ENCODE measurements at places on chromosomes 5 and 9.
A peak's percentile ranks its signal among the peaks of the same experiment; 100 is the strongest.

- no peak for DNase-seq
Measured at GRCh38 chr9:129138476-129139232, 27.4 kb downstream of the PTPA start.

DNA sequence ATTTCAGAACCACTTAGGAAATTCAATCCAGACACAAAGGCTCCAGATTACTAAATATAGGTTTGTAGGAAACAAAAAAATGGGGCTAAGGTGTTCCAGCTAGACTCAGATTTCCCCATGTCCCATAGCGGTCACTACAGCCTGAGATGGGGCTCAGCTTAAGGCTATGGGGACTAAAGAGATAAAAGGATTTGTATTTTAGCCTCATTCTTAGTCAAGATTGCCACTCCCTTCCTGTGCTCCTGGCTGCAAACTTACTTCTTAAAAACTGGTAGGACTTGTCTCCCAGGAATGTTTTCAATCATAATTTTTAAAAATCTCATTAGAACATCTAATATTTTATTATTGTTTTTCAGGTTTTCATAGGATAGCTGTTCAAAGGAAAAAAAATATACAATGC, 253.8 kb upstream of the DAB2 start:
- DNase-seq: no peak

GRCh38 chr9:81737871-81738507, 48.6 kb upstream of the TLE1 start:
- peak; percentile 62 for DNase-seq

DNA sequence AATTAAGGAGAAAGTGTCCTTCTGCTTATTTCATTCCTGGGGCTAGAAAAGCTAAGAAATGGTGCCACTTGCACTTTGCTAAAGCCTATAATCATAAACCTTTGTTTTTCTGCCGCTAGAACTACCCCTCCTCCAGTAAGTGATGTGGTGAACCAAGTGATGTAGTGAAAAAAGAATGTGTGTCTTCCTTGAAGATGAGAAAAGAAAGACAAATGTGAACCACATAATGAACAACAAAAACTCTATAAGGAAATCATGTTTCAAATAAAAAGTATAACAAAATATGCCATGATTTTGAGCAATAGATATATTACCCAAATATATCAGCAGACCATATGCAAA, 179.0 kb upstream of the SGCD start:
- DNase-seq: no peak

GRCh38 chr5:58937031-58937681, 354.3 kb downstream of the RAB3C start:
- DNase-seq: no peak

DNA sequence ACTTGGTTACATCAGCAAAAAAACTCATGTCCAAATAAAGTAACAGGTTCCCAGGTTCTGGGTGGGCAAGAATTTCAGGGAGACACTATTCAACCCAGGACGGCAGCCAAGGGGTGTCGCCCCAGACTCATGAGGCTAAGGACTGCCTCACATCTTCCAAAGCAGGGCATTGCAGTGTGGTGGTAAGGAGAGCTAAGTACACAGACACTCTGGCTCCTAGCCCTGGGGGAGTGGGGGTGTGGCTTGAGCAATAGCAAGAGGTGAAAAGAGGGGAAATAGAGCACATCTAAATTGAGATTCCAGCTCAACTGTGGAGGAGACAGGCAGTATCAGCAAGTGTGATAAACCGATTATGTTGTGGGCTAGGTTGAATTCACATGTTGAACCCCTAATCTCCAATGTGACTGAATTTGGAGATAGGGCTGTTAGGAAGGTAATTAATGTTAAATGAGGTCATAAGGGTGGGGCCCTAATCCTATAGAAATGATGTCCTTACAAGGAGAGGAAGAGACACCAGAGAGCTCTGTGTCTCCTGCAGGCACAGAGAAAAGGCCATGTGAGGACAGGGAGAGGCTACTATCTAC, 49.9 kb upstream of the MARCHF11 start:
- peak; percentile 30 for DNase-seq

DNA sequence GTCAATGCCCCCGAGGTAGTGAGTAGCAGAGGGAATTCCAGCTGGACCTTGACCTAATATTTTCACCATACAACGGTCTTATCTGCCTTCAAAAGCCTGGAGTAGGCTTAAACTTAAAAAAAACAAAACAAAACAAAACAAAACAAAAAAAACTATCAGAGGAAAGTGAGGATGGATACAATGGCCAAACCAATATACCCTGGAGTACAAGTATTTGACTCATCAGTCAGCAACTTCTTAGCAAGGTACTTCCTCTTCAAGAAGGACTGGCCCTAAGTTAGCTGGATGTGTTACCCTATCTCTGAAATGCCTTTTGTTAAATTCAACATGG, 160.6 kb upstream of the GNA14 start:
- peak; percentile 63 for DNase-seq

- no peak for DNase-seq
Measured at GRCh38 chr9:90421786-90422185, 220.8 kb downstream of the DIRAS2 start.

GRCh38 chr9:88521308-88521707, 13.7 kb upstream of the NXNL2 start:
- DNase-seq: peak; percentile 6

- DNase-seq: no peak
Measured at GRCh38 chr5:2756211-2757152, 5.0 kb upstream of the IRX2 start.

GRCh38 chr5:41835645-41836044, 34.6 kb downstream of the OXCT1 start:
- no peak for DNase-seq

DNA sequence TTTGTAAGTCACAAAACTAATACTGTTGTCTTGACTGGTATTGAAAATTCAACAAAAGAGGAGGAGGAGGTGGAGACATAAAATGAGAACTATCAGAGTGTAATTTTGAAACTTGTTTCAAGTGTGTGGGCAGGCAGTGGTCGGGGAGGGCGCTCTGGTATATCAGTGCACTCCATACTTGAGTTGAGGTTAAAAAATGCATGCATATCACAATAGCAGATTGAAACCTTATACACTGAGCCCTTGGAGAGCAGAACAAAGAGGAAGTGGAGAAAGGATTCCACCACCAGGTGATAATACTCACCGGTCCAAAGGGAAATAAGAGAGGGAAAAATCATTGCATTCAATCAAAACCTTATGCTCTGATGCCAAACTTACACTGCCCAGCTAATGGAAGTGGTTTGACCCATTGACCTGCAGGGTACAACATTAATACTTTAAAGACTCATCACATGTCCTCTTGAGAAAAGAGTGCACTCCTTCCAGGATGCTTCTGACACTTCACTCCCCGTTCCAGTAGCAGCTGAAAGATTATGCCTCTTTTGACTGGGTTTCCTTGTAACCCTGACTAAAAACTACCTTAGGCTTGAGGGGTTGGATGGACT, 79.5 kb upstream of the FAM169A start:
- DNase-seq: peak; percentile 60

GRCh38 chr5:66864240-66864884, 268.2 kb downstream of the MAST4 start:
- peak; percentile 38 for DNase-seq

DNA sequence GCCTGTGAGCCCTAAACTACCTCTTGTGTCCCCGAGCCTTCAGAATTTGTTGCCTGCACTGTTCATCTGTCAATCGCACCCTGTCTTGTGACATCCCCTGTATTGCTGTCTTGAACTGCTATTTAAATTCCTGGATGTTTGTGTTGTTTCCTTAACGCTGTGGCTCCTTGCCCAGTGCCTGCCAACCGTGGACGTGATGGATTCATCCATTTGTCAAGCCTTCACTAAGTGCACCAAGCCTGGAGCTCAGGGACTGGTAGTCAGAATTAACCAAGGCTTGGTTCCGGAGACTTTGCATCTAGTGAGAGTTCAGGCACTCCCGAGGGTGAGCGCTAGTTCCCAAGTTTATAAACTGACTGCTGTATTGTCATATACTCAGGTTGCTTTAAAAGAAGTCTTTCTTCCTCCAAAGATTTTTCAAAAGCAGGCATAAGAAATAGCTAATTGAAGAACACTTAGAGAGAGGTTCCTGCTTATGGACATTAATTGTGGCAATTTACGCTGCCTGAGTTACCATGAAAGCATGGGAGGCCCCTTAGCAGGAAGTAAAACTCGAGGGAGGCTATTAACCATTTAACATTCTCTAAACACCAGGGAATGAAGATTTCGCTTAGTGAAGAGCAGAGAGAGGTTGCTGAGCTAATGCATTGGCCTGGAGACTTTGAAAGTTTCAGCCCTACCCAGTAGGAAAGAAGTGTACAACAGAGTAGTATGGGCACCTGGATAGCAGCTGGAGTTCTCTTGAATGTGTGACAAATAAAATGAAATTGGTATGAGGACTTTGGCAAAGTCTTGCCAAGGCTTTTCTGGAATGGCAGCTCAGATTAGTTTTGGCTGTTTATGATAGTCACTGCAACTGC, 29.0 kb downstream of the RGS3 start:
- DNase-seq: no peak

DNA sequence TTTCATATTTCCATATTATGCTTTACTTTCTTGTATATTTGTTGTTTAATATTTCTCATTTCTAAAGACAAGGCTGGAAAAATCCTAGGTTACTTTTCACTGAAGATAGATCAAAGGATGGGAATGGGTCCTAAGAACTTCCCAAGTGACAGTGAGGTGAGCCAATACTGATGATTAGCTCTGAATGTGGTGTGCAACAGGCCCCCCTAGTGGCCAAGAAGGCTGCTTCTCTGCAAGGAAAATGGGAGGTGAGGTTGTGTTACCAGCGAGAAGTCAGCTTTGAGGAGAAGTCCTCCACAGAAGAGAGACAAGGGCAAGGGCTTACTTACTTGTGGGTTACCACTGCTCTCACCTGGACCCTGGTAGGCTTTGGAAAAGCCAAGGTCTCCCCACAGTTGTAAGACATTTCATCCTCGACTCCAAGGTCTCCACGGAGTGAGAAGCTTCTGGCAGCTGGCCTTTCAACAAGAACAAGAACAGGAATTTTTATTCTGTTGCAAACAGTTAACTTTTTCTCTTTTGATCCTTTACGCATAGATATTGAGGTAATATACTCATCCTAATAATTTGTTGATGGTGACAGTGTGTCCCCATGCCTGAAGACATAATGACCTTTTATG, 69.9 kb downstream of the MAMDC2 start:
- peak; percentile 56 for DNase-seq

DNA sequence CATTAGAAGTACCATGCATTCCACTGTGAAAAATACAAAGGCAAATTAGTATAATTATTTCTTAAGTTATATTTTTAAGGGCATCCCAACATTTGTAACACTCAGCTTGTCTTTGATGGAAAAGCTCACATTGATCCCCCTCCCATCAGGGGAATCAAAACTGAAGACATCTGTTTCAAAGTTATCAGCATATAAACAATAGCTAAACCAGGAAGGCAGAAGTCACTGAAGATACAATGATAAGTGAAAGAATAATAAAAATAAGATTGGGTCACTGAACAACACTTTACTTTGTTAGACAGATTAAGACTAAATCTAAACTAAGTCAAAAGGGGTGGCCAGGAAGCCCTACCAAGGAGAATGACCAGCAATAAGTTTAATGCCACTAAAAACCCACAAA, 801.9 kb upstream of the ACO1 start:
- DNase-seq: no peak

- no peak for DNase-seq
Measured at GRCh38 chr5:174567506-174568141, 156.8 kb upstream of the MSX2 start.

- DNase-seq: peak; percentile 99
Measured at GRCh38 chr5:65076251-65076869, 307.6 kb downstream of the CWC27 start.

DNA sequence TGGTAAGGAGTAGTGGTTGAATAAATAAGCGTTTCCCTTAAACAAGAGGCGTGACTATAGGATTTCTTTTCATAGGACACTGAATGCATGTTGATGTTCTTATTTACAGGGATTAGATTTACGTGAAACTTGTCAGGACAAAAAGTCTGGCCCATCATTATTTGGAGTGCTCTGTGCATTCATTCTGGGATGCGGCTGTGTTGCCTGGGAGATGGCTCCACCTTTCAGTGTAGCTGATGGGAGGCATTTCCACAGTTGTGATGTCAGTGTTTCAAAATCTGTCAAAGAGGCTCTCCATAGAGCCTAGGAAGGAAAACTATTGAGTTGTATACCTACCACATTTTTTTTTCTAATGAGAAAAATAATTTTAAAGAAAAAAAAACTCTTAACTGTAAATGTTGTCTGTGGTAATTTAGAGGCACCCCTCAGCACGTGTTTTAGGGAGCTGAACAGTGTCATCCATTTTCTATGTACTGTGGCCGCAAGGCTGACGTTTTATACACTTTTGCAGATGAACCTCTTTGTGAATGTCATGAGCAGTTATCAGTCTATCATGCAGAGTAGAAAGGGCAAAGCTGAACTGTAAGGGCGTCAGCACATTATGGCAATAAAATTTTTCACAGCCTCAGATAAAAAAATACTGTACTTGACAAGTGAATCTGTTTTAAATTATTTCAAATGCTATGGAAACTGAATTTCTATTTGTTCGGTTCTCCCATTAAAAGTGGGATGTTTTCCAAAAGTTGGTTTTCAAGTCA, 202.7 kb downstream of the PBX3 start:
- DNase-seq: no peak

GRCh38 chr5:103290846-103291245, 32.3 kb downstream of the MACIR start:
- no peak for DNase-seq

GRCh38 chr9:89879276-89879675, 274.5 kb downstream of the GADD45G start:
- no peak for DNase-seq

DNA sequence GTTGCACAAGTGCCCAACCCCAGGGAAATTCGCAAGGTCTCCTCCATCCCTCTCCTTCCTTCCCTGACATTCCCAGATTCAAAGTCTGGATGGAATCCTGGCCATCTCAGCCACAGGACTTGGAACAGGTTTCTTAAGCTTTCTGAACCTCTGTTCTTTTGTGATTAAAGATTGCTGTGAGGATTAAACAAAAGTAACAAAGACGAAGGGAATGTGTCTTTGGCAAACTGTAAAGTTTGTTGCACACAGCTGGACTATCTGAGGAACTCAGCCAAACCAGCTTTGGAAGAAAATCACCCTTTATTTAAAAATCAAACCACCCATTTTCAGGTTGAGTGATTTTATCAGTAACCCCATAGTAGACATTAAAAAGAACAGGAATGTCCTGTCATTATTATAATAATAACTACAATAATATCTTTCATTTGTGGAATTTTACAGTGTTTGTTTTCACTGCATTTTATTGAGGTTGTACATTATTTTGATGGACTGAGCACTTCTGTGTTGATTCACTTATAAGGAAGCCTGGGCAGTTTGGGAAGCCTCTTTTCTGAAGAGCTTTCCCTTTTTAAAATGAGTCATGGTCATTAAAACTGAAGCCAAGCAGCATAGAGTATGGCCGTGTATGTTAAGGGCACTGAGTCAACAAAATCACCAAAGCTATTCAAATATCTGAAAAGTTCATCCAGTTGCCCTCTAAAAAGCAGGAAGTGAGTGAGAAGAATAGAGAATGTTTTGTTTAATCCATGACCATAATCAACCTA, 310.2 kb downstream of the AGTPBP1 start:
- DNase-seq: no peak

GRCh38 chr9:120869726-120870125, 7.3 kb downstream of the PHF19 start:
- DNase-seq: no peak

GRCh38 chr5:147567917-147568598, 58.2 kb upstream of the DPYSL3 start:
- DNase-seq: no peak

GRCh38 chr9:133576875-133577736, 32.1 kb downstream of the FAM163B start:
- DNase-seq: no peak

Data from OCI-M1 (cell line).